NCI-H1048 (cell line): ENCODE measurements at places on chromosomes 7 and 10.

DNA sequence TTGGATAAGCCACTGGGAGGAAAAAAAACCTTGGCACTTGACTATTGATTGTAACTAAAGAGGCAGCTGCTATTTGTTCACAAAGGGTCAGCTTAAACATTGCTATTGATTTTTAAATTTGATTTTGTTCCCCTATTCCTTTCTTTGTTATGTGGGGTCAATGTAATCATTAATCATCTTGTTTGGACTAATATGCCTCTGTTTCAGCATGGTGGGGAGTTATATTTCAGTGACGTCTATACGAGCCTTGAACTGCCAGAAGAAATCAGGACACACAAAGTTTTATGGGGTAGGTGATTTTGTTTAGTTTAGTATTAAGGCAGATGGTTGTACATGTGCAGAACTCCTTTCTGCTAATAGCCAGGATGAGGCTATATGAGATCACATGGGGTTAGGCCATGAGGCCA lies 7.5 kb downstream of the AS3MT start:
- no peak for DNase-seq

GRCh38 chr10:44947371-44948152 lies 12.0 kb upstream of the RASSF4 start:
- DNase-seq: no peak

DNA sequence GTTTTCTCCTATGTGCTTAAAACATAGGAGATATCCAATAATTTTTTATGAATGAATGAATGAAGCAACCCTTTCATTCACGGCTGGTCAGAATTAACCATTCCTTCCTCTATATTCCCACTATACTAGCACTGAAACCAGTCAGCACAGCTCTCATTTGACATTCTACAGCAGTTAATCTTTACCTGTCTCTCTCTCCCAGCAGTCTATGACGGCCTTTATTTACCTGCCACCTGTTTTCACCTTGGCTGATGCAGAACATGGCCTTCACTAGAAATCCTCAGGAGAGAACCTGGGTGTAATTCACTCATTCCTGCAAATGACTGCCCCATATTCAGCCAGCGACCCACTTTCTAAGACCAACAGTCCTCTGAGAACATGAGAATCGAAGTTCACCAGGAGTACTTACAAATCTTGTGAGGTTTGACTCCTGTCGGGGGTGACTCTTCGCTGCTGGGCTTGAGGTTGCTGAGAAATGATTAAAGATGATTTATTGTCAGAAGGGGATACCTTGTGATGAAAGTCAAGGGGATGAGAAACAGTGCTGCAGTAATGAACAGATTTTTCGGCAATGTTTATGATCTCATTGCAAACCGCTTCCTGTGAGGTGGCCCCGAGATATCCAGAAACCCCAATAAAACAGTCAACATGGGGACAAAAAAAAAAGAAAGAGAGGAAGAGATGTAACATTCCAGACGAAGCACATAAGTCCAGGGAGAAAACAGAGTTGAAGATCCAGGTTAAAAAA lies 30.9 kb upstream of the PDLIM1 start:
- DNase-seq: no peak

DNA sequence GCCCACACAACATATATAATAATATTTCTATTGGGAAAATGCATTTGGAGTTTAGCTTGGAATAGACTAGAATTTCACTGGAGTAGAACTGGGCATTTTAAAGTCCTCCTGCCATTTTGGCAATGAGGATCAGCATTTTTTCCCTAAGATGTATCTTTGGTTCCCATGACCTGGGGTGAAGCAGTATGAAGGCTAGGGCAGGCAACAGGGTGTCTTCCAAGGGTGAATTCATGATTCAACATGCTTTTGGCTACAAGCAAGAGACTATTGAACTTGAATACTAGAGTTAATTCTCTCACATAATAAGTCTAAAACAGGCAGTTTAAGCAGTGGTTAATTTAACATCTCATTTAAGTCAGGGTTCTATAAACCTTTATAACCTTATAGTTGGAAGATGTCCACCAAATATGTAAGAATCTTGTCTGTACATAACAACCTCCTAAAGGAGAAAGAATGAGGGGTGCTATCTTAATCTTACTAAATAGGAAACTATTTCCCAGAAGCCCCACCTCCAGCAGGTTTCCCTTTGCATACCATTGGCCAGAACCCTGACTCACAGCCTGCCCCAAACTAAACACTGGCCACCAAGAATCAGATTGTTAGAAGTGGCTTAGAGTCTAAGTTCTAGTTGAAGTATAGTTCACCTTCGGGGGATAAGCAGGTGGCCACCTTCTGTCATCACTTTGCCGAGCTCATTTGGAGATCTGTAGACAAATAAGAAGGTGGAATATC lies 96.0 kb upstream of the PRPS1L1 start:
- no peak for DNase-seq

GRCh38 chr10:21406595-21407193 lies 118.8 kb downstream of the SKIDA1 start:
- no peak for DNase-seq

GRCh38 chr7:90413185-90413528 lies 9.9 kb downstream of the CLDN12 start:
- DNase-seq: no peak

DNA sequence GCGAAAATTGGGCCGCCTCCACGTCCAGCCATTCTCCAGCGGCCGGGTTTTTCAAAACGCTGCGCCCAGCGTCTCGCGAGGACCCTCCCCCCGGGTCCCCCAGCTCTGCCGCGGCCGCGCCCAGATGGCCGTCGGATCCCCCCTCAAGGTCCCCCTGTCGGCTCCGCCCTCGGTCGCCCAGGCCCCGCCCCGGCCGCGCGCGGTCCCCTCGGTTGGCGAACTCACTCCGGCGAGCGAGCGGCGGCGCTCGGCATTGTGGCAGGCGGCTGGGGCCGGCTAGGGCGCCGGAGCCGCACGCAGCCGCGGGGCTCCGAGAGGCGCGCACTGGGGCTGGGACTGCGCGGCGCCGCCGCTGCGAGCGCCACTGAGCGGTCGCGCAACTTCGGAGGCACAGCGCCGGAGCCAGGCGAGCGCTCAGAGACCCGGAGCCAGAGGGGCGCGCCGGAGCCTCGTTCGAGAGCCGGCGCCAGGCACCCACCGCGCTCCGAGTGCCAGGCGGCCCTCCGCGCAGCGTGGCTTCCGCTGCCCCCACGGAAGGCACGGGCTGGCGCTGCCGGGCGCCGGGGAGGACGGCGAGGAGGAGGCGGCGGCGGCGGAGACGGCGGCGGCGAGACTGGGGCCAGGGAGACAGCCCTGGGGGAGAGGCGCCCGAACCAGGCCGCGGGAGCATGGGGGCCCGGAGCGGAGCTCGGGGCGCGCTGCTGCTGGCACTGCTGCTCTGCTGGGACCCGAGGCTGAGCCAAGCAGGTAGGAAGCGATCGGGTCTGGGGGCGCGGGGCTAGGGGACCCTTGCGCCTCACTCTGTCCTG lies at the start of gene UNC5B:
TSS of gene UNC5B (plus strand) at position 253 of the 809 bp plus-strand sequence. CDS start at position 669, 416 bp downstream.
- DNase-seq: peak; percentile 80

DNA sequence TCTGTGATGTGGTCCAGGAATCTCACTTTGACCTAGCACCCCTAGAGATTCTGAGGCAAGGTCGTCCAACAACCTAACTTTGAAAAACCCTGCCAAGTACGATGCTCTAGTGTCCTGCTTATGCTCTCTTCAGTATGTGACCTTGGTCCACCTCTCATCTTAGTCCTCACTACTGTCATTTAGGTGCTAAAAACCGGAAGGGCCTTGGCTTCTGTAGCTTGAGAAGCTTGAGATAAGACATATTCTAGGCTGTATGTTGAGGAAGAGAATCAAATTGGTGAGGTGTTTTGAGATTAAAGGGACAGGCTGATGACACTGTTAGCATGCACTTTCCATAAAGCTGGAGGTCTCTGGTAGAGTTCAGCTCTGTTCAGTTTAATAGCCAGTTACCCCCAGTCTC lies 57.0 kb upstream of the MTPN start:
- no peak for DNase-seq

- DNase-seq: no peak
These were observed 69.9 kb downstream of the FAM204A start for GRCh38 chr10:118272149-118272721.

GRCh38 chr10:75335983-75336382 lies 65.6 kb downstream of the ZNF503 start:
- DNase-seq: no peak

DNA sequence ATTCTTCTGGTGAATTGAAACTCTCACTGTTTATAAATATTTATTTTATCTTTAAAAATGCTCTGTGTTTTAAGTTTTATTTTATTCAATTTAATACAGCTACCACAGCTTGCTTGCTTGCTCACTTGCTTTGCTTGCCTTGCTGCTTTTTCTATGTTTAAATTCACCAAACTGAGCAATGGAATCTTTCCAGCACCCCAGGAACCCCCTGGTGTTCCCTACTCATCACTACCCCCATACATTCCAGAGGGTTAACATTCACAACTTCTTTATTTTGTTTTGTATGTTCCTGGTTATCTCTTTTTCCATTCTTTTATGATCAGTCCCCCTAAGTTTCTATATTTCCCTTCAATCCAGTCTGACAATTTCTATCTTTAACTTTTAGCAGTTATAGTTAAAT lies 166.5 kb upstream of the COL1A2 start:
- no peak for DNase-seq

DNA sequence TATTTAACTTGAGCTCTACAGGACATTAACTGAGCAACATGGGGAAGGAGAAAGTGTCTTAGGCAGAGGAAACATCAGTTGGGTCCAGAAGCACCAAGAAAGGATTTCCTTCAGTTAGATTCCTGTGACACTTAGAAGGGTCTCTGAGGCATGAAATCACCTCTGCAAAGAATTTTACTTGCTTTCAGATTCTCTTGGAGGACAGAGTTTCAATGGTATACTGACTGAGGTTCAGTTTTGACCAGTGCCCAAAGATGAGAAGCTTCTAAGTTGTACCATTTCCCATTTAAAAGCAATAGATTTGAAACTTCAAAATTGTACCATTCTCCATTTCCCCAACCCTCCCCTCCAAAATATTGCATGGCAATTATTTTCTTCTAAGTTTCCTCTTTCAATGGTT lies 102.4 kb downstream of the CHCHD3 start:
- DNase-seq: no peak
